ENCODE measurements at places on chromosomes 6 and 20. TPM values are rescaled to one million over a fixed set of nuclear protein-coding genes. Genes with fewer than 3 reads are reported as not detected.

Gene HSPA12B
- 2.2 TPM for total RNA-seq

Gene L3MBTL3
- total RNA-seq: 57.6 TPM

Gene ARMH2
- not detected for total RNA-seq

- DNase-seq: no peak
Observed at GRCh38 chr6:14277405-14277930, 159.9 kb downstream of the CD83 start.

GRCh38 chr6:105767541-105767940, 318.6 kb upstream of the PRDM1 start:
- DNase-seq: no peak

- DNase-seq: peak; percentile 50
Observed at GRCh38 chr6:158518191-158519127, 41.4 kb upstream of the TMEM181 start.

DNA sequence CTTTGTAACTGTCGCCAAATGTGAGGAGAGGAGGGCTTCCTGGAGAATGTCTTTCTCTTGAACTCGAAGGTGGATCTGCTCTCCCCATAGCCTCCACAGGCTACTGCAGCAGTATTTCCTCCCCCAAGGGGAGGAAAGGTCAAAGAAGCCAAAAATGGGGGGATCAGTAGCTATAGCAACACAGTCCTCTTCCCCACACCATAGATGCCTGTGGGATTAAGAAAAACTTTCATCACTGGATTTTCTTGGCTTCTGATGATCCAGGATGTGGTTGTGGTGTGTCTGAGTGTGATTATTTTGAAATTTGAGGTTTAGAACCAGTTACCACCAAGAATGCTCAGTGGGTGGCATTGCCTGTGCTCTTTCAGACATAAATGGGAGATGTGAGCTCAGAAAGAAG, 140.1 kb upstream of the SPACA1 start:
- DNase-seq: no peak

- peak; percentile 24 for DNase-seq
Observed at GRCh38 chr6:30840084-30840934, 44.0 kb upstream of the DDR1 start.

DNA sequence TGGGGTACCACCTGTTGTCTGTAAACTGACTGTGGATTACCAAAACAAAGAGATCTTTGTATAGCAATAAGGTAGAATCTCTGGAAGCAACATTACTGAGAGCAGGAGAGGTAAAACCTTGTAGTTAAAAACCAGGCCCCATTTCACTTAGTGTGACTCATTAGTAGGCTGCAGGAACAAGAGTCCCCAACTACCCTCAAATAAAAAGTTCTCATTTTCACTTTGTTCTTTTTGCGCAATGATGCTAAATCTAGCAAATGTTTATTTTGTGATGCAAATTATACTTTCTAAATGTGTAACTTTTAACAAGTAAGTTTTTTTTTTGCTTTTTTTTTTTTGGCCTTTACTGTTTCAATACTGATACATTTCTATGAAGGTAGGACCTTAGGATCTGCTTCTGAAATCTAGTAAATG, 67.1 kb downstream of the ESF1 start:
- DNase-seq: no peak

DNA sequence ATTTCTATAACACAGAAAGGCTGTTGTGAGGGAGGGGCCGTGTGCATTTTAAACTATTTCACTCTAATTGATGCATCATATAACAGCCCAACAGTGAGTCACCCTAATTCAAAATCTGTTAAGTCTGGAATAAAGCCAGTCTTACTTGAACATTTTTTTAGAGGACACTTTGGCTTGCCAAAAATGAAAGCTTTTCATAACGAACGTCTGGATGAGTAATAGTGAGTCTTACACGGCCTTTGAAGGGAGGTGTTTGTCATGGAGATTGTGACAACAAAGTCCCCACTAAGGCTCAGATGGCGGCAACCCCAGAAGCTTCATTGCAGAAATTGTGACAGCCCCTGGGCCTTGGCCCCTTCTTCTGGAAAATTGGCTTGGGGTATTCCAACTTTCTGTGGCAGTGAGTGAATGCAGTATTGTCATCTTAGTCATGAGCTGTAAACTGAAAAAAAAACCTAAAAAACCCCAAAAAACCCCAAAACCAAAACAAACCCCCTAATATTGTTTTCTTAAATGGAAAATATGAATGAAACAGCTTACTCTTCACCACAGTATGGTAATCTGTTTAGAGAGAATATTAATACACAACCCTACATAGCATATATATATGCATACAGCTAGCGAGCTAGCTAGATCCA, 92.6 kb upstream of the CLDN20 start:
- no peak for DNase-seq

DNA sequence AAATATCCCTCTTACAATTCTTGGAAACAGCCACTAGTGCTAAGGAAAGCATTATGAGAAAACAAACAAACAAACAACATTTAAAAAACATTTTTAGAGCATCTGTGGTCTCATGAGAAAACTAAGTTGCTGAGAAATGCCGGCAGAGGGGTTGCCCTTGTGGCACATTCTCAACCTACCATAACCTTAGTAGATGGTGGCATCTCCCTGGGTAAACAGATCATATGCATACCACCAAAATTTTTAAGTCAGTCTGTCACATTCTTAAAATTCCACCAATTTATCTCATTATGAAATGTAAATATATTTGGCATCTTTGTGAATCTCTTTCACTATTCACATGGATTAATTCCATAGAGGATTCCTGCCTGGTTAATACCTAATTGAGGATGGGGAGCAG, 575.7 kb upstream of the MARCKS start:
- no peak for DNase-seq

DNA sequence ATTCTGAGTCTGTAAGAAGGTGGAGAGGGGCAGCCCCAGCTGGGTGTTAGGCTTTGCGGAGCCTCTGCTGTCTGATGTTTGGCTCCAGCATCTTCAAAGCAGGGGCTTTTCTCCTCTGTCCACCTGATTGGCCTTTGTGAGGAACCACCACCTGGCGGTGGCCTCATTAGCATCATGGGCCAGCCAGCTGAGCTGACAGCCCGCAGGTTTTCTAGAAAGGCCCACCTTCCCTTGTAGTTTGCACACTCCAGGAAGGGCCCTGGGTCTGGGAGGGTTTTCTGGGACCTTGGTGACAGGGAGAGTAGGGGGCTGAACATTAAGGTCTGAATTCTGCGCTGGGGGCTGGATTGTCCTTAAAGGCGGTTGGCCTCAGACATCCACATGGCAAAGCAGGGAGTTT, 11.6 kb downstream of the IGF2R start:
- no peak for DNase-seq

DNA sequence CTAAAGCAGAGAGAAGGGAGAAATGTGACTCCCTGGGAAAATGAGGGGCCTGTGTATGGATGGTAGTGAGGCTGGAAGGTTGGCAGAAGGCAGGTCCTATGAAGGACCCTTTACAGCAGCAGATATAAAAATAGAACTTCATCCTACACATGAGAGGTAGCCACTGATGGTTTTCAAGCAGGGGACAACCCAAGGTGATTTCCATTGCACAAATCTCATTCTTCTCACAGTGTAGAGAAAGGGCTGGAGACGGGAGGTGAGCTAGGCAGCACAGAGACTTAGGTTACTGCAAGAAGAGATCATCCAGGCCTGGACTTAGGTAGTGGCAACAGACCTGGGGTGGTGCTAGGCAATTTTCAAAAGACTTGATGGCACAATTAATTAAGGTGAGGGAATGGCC, 30.7 kb downstream of the TRAM2 start:
- DNase-seq: no peak

GRCh38 chr6:14197118-14197517, 79.5 kb downstream of the CD83 start:
- DNase-seq: no peak
